Mucosa of gallbladder (tissue), 1 donor: ENCODE measurements at places on chromosomes 2 and 18.

DNA sequence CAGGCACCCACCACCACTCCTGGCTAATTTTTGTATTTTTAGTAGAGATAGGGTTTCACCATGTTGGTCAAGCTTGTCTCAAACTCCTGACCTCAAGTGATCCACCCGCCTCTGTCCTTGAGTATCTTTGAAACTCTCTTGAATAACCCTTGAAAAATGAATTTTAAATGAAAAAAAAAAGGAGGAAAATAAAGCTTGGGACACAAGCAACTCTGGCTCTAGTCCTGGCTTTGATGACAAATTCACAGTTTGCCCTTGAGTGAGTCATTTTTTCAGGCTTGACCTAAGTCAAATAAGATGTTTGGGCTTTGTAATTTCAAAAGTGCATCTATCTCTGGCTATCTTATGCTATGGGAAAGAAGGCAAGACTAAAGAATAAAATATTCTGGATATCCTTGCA is 79.0 kb upstream of the TRIB2 start:
- no peak for DNase-seq

DNA sequence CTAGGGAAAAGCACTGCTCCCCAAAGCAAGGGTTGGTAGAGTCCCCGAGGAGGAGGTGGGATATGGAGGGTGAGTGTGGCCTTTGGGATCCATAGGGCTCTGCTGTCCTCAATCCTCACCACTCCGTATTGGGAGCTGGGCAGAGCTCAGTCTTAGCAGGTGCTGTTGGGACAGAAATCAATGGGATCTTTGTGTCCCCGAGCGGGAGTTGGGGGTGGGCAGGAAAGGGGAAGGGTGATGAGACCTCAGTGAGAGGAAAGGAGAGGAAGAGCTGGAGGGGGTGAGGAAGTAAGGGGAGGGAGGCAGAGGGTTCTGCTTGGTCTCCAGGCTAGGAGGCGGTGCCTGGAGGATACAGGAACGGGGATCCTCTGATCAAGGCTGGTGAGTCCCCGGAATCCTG is 2.6 kb downstream of the ASIC4 start:
- DNase-seq: no peak

DNA sequence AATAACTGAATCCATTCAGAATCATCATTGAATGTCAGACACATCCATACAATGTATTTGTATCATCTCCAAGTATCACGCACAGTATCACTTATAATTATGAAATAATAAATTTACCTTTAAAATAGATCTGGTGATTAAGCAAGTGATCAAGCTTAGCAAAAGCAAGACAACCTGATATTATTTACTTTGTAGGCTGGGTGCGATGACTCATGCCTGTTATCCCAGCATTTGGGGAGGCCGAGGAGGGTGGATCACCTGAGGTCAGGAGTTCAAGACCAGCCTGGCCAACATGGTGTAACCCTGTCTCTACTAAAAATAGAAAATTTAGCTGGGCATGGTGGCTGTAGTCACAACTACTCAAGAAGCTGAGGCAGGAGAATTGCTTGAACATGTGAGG is 421.0 kb upstream of the NETO1 start:
- peak; percentile 16 for DNase-seq

GRCh38 chr2:177265824-177266817 is 1.6 kb upstream of the NFE2L2 start:
- DNase-seq: no peak

DNA sequence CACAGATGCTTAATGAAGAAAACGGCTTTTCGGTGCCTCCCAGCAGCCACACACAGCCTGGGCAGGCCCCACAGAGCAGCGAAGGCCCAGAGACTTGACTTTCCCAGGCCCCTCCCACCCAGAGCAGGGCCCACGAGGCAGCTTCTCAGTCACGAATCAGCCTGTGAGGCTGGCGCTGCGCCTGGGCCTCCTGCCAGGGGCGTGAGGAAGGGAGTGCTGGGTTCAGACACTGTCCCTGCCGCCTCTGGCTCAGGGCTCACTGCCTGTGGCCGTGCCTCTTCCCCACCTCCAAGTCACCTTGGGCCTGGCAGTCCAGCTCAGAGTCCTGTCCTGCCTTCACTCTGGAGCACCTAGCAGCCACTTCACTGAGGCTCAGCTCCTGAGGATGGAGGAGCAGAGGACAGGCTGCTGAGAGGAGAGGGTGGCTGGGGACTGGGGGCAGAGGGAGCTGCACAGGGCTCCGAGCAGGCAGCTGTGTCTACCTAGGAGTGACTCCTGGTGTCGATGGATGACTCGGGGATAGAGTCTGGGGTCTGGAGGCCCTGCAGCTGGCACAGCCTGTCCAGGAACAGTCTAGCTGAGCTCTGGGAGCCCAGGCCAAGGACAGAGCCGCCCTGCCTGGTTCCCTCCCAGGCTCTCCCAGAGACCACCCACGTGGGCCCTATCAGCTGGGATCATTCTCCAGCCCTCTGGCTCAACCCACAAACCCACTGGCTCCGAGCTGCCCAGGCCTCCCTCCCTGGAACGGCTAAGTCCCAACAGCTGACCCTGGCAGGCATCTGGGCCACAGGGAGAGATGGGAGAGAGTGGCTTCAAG is 36.4 kb upstream of the FOSL2 start:
- peak; percentile 92 for DNase-seq

DNA sequence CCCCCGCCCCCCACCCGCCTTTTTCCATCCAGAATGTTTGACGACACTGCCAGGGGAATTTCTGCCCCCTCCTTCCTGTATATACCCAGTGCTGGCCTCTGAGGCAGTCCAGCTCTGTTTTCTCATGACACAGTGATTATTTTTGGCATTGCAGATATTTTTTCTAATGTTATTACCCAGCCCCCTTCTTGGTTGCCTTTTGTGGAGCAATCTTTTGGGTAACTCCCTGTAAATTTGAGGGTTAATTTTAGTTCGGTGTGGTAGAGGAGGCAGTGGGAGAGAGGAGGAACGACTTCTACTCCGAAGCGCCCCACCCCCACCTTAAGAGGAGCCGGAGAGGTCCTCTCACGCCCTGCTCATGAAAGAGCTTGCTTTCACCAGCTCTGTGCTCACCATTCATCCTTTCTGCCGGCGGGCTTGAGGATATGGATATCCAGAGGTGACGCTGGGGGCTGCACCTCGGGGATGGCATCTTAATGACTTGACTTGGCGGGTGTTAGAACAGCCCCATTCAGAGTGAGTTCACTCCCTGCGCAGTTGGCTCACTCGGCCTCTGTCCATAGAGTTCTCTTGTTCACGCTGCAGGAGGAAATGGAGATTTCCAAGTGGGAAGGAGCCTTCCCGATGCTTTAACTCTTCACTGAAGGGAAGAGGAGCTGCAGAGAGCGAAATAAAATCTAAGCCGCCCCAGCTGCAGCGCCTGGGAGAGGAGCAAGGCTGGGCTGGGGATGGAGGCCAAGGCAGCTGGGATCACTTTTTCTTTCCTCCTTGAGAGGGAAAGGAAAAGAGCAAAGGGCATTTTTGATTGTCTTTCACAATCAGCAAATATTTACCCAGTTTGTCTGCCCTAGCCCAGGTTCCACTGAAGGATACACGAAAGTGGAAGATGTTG is 38.4 kb downstream of the EPAS1 start:
- peak; percentile 39 for DNase-seq

DNA sequence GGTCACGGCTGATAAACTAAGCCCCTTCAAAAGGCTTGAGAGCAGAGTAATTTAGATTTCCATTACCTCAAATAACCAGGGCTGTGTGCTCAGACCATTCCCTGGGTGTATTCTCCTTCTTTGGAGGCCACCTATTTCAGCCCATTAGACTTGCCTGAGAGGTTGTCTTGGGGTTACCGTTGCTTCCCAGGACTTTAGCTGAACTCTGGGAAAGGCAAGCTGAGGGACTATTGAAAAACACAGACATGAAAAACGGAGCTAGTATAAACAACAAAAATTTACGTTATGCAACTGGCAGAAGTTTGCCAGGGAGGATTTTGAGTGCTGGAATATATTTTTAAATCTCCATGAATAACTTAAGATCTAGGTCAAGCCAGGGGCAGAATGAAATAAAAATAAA is 561.0 kb upstream of the TNP1 start:
- DNase-seq: no peak

GRCh38 chr2:189709501-189710221 is 35.2 kb downstream of the ANKAR start:
- DNase-seq: no peak

- no peak for DNase-seq
Measured at GRCh38 chr2:40292291-40292690, 159.6 kb downstream of the SLC8A1 start.

GRCh38 chr18:35161934-35162333 is 78.9 kb upstream of the ZNF397 start:
- no peak for DNase-seq

DNA sequence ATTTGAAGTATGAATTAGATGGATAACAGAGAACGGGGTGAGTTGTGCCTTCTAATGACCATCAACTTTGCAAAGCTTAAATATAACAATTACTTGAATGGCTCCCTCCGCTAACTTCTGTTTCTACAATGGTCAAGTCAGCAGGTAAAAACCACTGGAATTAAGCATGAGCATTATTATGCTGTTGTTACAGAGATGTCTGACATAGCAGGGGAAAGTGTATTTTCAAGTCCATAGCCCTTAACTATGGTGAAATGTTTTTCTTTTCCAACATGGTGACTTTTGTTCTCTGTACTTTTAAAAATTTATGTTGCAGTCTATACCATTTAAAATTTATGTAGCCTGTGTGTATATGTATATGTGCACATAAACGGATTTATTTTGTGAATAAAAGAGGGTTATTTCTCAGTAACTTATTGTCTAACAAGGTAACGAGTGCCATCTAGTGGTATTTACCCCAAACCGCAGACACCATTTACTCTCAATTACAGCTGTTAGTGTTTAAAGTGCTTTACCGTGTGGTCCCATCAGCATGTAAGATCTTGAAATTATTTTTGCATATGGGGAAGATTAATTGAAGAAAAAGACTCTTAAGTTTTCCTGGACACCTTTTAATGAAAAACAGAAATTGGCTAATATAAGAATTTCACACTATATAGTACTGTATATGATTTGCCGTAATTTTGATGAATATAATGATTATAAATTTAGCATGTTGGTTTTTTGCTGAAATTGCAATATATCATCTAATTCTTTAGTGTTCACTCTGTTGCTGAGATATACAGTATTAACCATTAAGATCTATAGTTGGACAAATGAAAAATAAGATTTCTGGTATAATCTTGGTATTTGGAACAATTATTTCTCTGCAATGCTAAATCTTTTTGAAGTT is 78.2 kb downstream of the UBE2E3 start:
- DNase-seq: peak; percentile 19

- no peak for DNase-seq
Measured at GRCh38 chr2:27074738-27075565, 3.5 kb upstream of the EMILIN1 start.

- no peak for DNase-seq
Measured at GRCh38 chr2:59787095-59787494, 766.4 kb downstream of the BCL11A start.

- no peak for DNase-seq
Measured at GRCh38 chr2:20570249-20570648, 80.6 kb downstream of the HS1BP3 start.

GRCh38 chr2:176124110-176124946 is 1.8 kb downstream of the HOXD9 start:
- no peak for DNase-seq

DNA sequence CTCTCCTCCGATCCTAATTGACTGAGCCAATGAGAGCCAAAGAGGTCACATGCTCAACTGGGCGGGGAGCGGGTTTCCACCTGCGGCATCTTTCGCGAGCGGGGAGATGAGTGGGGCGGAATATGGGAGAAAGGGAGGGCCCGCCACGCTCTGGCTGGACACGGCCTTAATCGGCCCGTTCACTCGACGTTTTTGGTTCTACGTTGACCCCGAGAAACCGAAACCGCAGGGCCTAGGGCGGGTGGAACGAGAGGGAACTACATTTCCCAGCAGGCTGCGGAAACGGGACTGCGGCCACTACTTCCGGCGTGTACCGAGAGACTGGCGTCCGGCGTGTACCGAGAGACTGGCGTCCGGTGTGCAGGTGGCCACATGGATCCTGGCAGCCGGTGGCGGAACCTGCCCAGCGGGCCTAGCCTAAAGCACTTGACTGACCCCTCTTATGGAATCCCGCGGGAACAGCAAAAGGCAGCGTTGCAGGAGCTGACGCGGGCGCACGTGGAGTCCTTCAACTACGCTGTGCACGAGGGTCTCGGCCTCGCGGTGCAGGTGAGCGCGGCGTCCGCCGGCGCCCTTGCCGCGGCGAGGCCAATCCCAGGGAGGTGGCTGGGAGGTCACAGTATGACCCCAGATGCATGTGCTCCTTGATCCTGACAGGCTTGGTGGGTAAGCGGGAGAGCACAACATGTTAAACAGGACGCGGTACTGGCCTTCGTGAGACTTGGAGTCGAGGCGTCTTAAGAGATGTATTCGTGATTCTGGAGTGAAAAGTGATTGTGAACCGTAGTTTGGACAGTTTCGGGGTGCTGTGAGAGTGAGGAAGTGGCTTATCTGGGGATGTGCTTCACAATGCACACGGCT is at the start of gene POLR1B:
Gene POLR1B, plus strand, starts transcription at position 343 of the 861 bp plus-strand sequence. Its CDS starts 30 bp downstream, at position 373.
- peak; percentile 86 for DNase-seq

- DNase-seq: no peak
Measured at GRCh38 chr2:39433586-39434195, 3.4 kb downstream of the MAP4K3 start.

DNA sequence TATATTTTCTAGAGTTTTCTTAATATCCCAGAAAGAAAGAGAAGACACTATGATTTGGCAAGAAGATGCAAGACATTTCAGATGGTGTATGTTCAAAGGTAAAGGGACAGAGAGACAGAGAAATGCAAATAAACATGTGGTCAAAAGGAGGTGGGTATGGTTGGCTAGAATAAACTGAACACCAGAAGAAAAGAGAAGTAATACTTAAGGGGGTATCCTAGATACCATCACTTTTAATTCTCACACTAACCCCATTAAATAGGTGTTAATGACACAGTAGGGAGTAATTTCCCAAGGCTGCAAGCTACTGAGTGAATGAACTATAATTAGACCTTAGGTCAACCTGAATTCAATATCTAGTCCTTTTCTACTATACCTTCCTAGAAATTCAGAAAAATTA is 111.2 kb upstream of the CD226 start:
- DNase-seq: no peak

GRCh38 chr2:191359133-191359532 is 113.9 kb downstream of the MYO1B start:
- DNase-seq: no peak
